GM03348 (cell line): ENCODE measurements at places on chromosomes 13 and 19.

DNA sequence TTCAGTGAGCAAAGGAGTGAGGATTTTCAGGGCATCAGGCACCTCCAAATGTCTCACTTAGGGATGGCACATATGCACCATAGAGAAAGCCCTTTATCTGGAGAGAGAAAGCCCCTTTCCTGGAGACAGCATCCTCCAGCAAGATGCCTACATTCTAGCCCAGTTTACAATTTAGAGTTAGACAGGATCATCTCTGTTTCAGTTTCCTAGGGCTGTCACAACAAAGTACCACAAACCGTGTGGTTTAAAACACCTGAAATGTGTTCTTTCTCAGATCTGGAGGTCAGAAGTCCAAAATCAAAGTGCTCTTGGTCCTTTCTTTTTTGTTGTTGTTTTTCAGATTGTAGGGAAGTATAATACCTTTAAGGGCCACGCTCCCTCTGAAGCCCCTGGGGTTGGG is 61.8 kb downstream of the MBNL2 start:
- DNase-seq: no peak

- DNase-seq: peak; percentile 65
These were observed 4.7 kb downstream of the ALOX5AP start for GRCh38 chr13:30739761-30740642.

GRCh38 chr13:23796551-23796950 is 92.6 kb downstream of the MIPEP start:
- DNase-seq: no peak

DNA sequence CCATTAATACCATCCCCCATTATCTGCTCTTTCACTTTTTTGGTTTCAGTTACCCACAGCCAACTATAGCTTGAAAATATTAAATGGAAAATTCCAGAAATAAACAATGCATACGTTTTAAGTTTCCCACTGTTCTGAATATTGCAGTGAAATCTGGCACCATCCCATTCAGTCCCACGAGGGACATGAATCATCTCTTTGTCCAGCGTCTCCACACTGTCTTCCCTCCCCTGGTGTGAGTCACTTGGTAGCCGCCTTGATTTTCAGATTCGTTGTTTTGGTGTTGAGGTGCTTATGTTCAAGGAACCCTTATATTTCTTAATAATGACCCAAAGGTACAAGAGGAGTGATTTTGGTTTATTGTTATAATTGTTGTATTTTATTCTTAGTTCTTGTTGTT is 246.1 kb downstream of the DCT start:
- DNase-seq: peak; percentile 75

DNA sequence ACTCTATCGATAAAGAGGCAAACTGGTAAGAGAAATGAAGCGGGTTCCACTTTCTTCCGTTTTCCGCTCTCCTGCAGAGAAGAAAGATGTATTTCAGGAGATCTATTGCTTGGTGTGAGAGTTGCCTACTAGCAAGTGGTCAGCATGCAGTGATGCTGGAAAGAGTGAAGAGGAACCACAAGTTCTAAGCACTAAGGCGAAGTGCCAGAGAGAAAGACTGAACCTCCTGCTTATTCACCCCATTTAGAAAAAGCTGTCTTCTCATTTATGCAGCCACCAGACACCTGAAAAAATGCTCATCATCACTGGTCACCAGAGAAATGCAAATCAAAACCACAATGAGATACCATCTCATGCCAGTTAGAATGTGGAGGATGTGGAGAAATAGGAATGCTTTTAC is 78.7 kb upstream of the GPC6 start:
- DNase-seq: no peak

- DNase-seq: no peak
These were observed 113.2 kb downstream of the KCNRG start for GRCh38 chr13:50128428-50128931.

GRCh38 chr13:106464076-106464475 is 71.4 kb downstream of the EFNB2 start:
- DNase-seq: no peak

DNA sequence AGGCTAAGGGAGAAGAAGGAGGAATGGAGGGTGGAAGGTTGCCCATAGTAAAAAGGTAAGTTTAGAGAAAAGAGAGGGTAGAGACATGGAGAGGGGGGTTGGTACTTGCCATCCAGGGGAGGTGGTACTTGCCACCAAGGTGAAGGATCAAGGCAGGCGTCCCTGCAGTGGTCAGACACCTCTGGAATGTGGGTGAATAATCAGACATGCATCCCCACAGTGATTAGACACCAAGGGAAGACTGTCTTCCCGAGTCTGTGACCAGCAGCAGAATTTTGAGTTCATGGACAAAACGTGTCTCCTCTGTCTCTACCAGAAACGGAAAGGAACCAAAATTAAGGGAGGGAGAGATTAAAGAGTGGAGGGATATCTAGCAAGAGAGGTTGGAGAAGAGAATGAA is 27.1 kb upstream of the IGFL1 start:
- no peak for DNase-seq

- peak; percentile 12 for DNase-seq
These were observed 15.0 kb downstream of the NUFIP1 start for GRCh38 chr13:44974056-44974793.

- DNase-seq: no peak
These were observed 139.8 kb downstream of the MIPEP start for GRCh38 chr13:23749288-23749873.

DNA sequence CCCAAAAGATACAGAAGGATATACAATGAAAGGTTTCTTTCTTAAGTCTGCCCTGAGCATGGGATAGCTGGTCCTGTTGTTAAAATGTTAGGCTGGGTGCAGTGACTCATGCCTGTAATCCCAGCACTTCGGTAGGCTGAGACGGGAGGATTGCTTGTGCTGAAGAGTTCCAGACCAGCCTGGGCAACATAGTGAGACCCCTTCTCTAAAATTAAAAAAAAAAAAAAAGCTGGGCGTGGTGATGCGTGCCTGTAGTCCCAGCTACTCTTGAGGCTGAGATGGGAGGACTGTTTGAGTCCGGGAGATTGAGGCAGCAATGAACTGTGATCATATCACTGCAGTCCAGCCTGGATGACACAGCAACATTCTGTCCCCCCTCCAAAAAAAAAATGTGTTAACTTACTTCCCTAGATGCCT is 52.5 kb upstream of the SHKBP1 start:
- no peak for DNase-seq

GRCh38 chr19:46717716-46718143 is 816 bp upstream of the PRKD2 start:
- DNase-seq: no peak

GRCh38 chr13:74136084-74136658 is 2.0 kb upstream of the KLF12 start:
- DNase-seq: peak; percentile 55

DNA sequence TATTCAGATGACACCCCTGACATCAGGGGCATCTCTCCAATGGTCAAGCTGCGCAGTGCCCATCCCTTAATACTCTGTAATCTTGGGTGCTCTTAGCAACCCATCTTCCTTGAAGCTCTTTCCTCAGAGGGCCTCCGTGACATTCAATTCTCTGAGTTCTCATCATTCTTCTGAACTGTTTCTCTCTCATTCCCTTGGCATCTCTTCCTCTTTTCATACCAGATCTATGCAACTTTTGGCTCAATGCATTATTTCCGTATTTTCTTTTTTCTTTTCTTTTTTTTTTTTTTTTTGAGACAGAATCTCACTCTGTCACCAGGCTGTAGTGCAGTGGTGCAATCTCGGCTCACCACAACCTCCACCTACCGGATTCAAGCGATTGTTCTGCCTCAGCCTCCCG is 53.9 kb downstream of the PCDH8 start:
- DNase-seq: no peak

- DNase-seq: no peak
These were observed 43.6 kb downstream of the NLRP12 start for GRCh38 chr19:53780506-53780905.

GRCh38 chr13:111642156-111642767 is 321.8 kb downstream of the TEX29 start:
- DNase-seq: no peak

GRCh38 chr13:39483326-39483725 is 119.7 kb downstream of the LHFPL6 start:
- DNase-seq: no peak

- DNase-seq: no peak
These were observed 98.6 kb downstream of the GADD45B start for GRCh38 chr19:2574478-2574931.

DNA sequence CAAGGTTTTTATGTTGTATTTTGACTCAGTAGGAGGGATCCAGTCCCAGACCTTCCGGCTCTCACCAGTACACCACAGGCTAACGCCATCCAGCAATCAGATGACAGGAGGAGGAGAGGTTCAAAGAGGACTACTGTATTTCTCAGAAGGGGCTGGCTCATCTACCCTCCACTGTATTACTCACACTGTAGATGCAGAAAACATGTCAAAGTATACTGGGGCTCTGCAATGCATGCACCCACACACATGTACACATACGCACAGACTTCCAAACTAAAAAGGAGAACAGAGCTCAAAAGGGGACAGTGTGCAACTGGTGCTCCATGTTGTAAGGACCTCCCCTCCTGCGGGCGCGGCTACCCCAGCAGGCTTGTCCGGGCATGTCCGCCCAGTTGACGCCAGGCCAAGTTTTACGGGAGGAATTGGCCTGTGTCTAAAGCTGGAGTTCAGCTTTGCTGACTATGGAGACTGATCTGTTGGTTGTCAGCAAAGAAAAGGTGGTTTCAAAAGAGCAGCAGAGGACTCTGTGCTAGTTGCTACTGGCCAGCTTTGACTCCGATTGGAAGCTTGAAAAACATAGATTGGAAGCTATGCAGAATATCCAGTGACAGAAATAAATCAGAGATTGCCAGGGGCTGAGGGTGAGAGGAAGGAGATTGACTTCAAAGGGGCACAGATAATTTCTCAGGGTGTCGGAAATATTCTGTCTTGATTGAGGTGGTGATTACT is 314.2 kb downstream of the DLEU7 start:
- DNase-seq: peak; percentile 70

DNA sequence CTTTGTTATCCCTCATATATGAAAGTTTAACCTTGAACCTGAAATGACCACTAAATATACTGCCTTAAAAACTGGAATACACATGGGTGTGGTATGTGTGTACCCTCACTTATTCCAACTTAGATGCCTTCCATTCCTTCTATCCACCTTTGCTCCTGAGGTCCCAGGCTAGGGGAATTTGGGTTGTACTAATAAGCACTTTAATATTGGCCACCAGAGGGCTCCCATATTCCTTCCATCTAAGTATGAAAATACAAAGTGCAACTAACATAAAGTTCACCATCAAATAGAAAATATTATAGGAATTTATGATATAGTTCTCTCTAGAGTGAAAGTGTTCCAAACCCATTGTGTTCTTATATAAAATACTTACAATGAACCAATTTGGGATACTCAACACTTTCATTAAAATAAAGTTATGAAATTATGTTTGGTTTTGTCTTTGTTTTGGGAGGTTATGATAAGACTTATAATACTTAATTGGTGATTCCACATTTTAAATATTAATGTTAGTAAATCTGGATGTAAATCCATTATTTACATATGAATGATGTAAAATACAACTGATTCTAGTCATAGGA is 62.3 kb downstream of the ITGBL1 start:
- DNase-seq: no peak

GRCh38 chr13:60369242-60369641 is 27.8 kb upstream of the TDRD3 start:
- DNase-seq: peak; percentile 6

DNA sequence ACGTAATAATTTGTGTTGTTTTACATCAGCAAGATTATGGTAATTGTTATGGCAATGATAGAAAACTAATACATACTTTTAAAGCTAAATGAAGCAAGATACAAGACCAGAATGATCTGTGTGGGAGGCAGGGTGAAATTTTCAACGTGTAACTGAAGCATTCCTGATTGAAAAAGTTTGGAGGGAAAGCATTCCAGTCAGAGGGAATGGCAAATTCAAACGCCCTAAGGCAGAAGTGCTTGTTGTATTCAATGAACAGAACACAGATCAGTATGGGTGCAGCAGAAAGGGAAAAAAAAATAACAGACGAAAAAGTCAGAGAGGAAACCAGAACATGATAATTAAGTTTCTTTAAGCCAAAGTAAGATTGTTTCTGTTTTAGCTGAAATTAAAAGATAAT is 928.5 kb upstream of the SLITRK1 start:
- DNase-seq: no peak

DNA sequence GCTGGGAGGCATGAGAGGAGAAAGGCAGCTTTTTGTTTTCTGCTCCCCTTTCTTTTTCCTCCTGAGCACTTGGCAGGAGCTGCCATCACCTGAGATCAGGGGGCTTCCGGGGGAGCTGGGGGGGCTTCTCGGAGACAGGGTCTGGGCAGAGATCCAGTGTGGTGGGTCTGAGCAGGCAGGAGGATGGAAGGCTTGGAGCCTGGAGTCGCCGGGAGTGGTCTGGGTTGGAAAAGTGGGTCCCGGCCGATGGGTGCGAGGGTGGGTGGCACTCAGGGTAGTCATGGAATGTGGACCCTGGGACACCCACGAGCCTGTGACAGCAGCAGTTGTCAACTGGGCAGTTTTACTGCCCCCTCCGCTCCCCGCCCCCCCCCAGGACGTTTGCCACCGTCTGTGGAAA is 2.2 kb upstream of the ADM5 start:
- DNase-seq: no peak

- DNase-seq: no peak
These were observed 112.9 kb upstream of the PEG3 start for GRCh38 chr19:56953470-56953869.

- no peak for DNase-seq
These were observed 48.9 kb downstream of the ZNRF4 start for GRCh38 chr19:5504114-5504513.

GRCh38 chr13:91356919-91357612 is 9.6 kb downstream of the MIR17HG start:
- DNase-seq: no peak

GRCh38 chr19:48401287-48401686 is 7.8 kb downstream of the GRIN2D start:
- no peak for DNase-seq

DNA sequence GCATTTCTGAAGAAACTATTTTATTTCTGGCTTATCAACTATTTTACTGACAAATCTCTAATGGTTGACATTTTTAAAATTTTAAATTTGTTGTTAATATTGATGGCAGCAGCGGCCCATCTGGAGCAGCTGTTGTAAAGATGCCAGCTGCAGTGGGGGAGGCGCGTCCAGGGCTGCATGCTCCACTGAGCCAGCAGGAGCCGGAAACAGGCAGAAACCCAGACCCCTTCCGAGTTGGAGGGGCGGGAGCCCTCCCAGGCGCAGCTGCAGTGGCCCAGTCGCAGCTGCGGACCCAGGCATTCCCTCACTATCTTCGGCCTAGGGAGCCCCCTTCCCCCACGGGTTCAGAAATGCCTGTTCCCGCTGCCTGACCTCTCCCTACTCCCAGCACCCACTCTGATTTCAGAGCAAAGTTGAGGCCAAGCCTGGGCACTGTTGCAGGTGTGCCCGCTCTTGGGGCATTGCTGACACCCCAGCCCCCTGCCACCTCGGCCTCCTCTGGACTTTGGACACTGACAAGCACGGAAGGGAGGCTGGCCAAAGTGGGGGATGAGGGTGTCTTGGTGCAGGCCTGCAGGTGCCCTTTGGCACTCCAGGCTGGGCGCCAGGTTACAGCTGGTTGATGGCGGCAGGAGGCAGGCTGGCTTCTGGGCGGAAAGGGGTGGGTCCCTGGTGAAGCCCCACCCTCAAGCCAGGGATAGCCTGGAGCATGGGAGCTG is 69.2 kb downstream of the PIBF1 start:
- no peak for DNase-seq
